ENCODE measurements at places on chromosomes 3 and 15. TPM values are rescaled to one million over a fixed set of nuclear protein-coding genes. Genes with fewer than 3 reads are reported as not detected.

CLEC3B gene
- total RNA-seq, result 127 TPM

CSK gene
- total RNA-seq, result 23.1 TPM

FAM107A gene
- 92.3 TPM for total RNA-seq

KCNAB1 gene
- total RNA-seq, result 6.3 TPM

HAPLN3 gene
- 3.0 TPM for total RNA-seq

ABTB1 gene
- total RNA-seq, result 25.3 TPM
